ENCODE measurements at places on chromosomes 12 and 14.

DNA sequence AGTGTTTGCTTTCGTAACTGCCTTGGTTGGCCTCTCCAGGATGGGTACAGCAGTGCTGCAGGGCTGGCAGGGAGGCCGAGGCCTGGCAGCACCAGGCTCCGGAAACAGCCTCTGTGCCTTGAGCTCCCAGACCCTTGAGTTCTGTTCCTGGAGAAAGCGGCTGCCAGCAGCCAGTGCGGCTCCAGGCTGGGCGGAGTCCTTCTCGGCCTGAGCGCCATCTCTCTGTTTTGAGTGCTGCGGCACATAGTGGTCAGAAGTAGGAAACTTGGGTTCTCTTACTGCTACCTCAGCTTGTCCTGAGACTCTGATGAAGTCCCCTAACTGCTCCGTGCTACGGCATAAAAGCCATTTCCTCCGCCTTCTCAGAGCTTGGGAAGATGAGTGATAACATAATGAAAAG lies 65.9 kb downstream of the KCNA1 start:
- DNase-seq: no peak

GRCh38 chr12:127290251-127290650 lies 976.7 kb upstream of the TMEM132C start:
- DNase-seq: no peak

GRCh38 chr12:27387473-27387872 lies 54.8 kb downstream of the BMAL2 start:
- DNase-seq: no peak

GRCh38 chr14:51129130-51129529 lies 34.2 kb upstream of the TRIM9 start:
- no peak for DNase-seq

GRCh38 chr12:32332446-32332845 lies 66.9 kb upstream of the FGD4 start:
- peak; percentile 7 for DNase-seq

Measured in mesenchymal stem cell (in vitro differentiated cells and primary cell).